ENCODE measurements at places on chromosomes 2 and 18.
A peak's percentile ranks its signal among the peaks of the same experiment; 100 is the strongest.

DNA sequence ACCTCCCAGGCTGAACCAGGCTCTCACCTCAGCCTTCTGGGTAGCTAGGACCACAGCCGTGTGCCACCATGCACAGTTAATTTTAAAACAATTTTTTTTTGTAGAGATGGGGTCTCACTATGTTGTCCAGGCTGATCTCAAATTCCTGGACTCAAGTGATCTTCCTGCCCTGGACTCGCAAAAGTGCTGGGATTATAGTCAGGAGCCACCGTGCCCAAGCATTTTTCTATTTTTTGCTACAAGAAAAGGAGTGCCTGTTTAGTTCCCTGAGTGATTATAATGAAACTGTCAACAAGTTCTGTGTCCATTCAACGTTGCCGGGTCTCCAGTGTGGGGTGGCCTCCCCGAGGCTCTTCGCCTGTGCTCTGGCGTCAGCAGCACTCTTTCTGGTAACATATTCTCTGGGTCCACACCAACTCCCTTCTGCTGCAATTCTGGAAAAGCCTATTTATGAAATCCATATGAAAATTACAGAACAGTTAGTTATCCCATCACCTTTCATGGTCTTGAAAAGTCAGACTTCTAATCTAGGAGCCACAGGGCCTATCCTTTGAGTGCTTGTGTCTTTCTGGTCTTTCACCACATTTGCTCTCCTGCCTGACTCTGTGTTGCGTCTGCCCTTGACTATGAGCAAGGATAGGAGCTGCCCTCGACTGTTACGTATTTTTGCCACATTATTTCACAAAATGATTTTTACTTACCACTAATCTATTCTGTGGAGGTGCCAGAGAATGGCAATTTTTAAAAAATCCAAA is 172.7 kb downstream of the SOCS6 start:
- DNase-seq: no peak

GRCh38 chr2:46377101-46377581 is 79.9 kb downstream of the EPAS1 start:
- DNase-seq: no peak

GRCh38 chr2:221377597-221377996 is 194.5 kb downstream of the EPHA4 start:
- DNase-seq: no peak

- DNase-seq: no peak
Measured at GRCh38 chr2:197786010-197786877, 1.1 kb upstream of the BOLL start.

DNA sequence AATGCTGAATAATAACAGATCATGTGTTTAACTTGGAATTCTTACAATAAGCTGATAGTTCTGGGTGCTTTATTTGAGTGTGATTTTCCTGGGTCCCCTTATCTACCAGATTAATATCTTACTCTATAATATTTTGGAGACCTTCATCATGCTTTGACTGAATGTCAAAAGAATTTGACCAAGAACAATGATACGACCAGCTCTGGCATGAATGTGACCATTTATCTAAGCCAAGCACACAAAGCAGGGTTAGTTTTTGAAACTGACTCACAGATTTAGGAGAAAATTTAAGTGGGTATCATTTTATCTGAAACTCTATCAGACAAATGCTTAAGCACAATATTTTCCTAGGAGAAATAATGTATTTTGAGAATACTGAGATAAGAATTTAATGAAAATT is 677.0 kb downstream of the NYAP2 start:
- no peak for DNase-seq

DNA sequence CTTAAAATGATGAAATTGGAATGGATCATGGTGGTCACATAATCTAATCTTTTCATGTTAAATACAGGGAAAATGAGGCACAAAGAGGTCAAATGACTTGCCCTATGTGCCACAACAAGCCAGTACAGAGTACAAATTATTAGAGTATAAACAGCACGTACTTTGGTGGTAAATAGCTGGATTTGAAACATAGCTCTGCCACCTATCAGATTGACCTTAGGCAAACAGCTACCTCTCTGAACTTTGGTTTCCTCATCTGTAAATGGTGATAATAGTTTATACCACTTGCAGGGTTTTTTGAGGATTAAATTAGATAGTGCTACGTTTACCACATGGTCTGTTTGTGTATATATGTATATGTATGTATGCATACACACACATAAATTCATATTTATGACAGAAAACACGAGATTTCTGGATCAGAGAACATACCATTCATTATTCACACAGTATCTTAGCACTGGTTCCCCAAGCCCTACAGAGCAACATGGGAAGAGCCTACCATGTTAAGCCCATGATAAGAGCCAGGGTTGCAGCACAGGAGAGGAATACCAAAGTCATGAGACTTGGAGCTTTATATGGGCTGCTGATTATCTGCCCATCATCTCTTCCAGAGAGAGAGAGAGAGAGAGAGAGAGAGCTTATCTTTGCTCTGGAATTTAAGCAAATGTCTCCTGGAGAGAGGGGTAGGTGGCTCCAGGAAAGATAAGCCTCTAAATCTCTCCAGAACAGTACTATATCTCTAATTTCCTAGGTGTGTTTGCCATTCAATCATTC is 73.5 kb downstream of the MDH1 start:
- no peak for DNase-seq

DNA sequence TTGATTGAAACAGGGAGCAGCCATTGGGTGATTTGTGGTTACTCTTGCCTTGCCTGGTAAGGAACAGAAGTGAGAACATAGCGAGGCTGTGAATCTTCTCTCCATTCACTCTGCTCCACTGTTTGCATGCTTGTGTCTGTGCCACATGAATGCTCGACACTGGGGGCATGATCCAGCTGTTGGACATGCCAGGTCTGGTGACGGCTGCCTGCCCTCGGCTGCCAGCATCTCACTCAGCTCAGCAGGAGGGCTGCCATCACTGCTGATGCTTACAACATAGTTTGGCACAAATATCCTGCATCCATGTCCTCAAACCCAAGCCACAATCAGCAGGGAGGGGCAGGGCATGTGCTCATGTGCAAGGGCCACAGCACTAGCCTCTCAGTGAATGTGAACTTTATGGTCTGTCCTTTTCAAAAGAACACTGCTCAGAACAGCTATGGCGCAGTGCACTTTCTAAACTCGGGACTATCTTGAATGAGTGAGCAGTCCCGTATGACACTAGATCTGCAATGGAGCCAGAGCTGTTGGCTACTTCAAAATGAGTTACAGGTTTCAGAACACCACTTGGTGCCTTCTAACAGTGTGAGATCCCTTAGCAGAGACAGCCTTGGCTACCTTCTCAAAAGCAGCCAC is 126.3 kb downstream of the NRP2 start:
- no peak for DNase-seq

DNA sequence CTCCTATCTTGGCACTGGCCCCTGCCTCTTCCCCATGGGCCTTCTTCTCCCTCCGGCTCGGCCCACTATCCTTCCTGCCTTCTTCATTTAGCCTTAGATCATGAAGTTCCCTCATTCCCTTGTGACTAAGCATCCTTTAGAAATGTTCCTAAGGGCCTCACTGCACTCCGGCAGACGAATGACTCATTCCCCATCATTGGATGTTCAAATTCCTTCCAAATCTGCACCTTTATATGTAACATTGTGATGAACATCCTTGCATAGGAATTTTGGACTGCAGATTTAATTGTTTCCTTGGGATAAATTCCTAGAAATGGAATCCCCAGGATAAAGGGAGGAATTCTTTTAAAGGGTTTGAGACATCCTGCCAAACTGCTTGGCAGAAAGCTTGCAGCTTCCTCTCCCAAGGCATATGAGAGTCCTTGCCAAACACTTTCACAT is 19.0 kb downstream of the CRACDL start:
- DNase-seq: peak; percentile 44

- no peak for DNase-seq
Measured at GRCh38 chr2:139366681-139367080, 586.5 kb upstream of the NXPH2 start.

GRCh38 chr2:200625958-200626363 is 40.1 kb downstream of the AOX1 start:
- DNase-seq: no peak

- DNase-seq: peak; percentile 53
Measured at GRCh38 chr2:54274781-54275242, 18.8 kb upstream of the TSPYL6 start.

DNA sequence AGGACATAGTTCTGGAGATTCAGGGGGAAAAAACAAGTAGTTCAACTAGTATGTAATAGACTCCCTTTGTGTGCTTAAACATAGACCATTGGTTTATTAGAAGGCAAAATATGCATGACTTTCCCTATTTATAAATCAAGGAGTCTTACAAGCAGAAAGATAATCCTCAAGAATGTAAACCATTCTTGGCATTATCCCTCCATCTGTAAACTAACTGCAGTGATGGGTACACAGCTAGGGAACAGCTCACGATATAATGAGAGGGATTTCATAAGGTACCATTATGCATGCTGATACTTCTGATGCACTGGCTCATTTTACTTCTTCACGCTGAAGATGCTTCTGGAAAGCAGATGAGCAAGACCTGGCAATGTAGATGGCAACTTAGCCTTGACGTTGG is 878 bp downstream of the FBXO15 start:
- DNase-seq: peak; percentile 46

GRCh38 chr18:69257861-69258458 is 142.7 kb upstream of the DOK6 start:
- DNase-seq: peak; percentile 90

DNA sequence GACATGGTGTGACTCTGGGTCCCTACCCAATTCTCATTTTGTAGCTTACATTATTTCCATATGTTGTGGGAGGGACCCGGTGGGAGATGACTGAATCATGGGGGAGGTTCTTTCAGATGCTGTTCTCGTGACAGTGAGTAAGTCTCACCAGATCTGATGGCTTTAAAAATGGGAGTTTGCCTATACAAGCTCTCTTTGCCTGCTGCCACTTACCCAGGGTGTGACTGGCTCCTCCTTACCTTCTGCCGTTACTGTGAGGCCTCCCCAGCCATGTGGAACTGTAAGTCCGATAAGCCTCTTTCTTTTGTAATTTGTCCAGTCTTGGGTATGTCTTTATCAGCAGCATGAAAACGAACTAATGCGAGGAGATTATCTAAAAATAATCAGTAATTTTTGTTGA is 1683.2 kb upstream of the SLC39A10 start:
- DNase-seq: no peak

GRCh38 chr18:2847317-2848246 is 776 bp downstream of the EMILIN2 start:
- no peak for DNase-seq

GRCh38 chr2:216773072-216773471 is 77.7 kb upstream of the IGFBP5 start:
- DNase-seq: no peak

DNA sequence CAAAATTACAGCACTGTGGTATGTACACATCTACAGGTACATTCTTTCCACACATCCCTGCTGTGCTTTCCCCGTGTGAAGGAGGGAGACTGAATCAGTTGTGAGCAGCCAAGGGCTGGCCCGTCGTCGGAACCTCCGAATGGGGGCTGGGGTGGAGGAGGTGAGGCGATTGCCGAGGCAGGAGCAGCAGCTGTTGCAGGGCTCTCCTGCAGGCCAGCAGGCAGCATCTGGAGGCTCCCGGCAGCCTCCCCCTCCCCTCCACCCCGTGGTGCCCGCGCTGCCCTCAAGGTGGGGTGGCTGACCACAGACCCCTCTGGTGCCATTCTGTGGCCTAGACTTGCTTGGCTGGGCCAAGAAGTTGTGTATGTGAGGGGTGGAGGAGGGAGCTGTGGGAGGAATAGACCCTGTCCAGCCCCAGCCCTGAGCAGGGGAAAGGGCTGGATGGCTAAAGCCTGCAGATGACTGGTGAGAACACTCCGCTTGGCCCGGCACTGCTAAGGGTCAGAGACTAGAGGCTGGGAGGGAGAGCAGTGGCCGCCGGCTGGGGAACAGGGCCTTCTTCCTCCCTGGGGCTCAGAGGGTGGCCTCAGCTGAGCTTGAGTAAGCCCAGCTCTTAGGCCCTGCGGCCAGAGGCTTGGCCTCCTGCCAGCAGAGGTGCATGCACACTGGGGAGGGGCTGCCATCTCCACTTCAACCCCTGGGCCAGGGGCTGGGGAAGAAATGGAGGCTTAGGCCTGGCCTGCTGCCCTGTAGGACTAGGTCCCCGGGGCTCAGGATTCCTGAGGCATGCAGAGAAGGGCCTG is 7.6 kb downstream of the STAMBP start:
- no peak for DNase-seq

GRCh38 chr2:204722691-204723090 is 177.4 kb downstream of the PARD3B start:
- no peak for DNase-seq

- DNase-seq: no peak
Measured at GRCh38 chr2:239436669-239437335, 36.0 kb upstream of the HDAC4 start.

DNA sequence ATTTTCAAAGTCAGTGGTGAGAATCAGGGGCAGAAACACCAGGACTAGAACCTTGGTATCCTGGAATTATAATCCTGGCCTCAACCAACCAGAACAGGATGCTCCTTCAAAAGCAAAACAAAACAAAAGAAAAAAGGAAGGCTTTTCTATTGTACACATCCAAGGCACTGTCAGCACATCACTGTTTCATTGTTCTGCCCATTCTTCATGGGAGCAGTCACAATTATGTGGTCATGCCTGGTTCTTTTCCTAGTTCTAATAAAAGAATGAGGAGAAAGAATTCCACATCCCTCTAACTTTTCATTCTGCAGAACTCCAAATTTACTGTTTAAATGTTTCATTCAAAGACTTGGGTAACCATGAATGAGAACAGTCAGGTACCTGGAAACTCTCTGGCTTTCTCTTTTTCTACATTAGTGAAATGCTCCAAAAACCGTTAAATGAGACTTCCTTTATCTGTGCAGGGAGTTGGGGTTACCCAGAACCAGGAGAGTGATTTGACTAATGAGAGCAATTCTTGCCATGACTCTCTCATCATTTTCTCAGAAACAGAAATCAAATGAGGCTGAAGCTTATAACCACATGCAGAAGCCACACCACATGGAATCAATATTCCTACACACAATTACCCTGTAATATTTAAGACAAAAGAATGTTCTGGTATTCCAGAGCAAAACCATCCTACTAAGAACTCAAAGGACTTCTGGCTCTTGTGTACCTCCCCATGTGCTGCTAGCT is 110.9 kb upstream of the CCDC150 start:
- no peak for DNase-seq

GRCh38 chr18:55510809-55511208 is 77.2 kb downstream of the TCF4 start:
- DNase-seq: peak; percentile 49

GRCh38 chr2:215845839-215846586 is 167.3 kb downstream of the MREG start:
- DNase-seq: no peak

DNA sequence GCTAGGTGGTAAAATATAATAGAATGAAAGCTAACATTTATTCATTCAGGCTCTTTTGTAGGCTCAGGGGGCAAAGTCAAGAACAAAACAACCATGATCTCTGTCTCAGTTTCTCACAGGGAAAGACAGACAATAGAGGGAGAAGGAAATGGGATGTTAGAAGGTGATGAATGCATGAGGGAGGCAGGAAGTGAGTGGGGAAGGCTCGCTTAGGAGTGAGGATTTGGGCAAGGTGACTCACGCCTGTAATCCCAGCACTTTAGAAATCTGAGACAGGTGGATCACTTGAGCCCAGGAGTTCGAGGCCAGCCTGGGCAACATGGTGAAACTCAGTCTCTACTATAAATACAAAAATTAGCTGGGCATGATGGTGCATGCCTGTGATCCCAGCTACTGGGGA is 88.4 kb downstream of the CTIF start:
- DNase-seq: no peak

Measured in GM04504 (cell line).